B cell (primary cell): ENCODE measurements at places on chromosomes 7 and 10.

GRCh38 chr7:47458057-47458456 lies 123.9 kb downstream of the TNS3 start:
- DNase-seq = no peak

DNA sequence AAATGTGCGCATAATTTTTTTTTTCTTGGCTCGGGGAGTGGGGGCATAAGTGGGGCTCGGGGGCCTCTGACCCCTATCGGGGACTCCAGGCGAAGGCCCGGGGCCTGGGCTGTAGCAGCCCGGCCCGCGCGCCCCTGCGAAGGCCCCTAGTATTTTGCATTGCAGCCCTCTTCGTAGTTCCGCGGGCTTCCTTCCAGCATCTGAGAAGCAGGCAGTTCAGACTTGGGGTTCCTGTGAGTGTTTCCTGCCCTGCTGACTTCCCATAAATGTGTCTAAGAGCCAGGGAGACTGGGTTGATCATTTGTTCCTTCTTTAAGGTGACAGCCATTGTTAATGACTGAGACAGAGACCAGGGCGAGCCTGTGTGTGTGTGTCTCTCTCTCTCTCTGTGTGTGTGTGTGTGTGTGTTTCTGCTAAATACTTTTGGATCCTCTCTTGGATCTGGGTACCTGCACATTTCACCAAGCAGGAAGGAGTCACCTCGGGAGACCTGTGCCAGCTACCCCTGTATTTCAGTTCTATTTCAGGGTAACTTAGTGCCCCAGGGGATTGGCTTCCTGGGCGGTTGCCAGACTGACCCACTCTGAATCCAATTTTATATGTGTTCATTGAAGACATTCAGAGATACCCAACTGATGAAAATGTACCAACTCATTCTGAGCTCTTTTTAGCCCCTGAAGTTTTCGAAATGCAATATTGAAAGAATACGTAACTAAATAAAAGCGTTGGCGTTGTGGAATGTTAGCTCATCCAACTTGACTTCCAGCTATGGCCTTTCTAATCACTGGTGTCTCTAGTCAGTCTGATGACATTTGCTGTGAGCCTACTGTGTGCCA lies 805 bp downstream of the MSRB2 start:
- peak; percentile 48 for DNase-seq

GRCh38 chr10:99854860-99855259 lies 72.4 kb downstream of the ABCC2 start:
- no peak for DNase-seq

- no peak for DNase-seq
Measured at GRCh38 chr7:41918597-41918996, 215.7 kb upstream of the INHBA start.

GRCh38 chr7:101315336-101315735 lies 6.3 kb downstream of the IFT22 start:
- peak; percentile 54 for DNase-seq

GRCh38 chr10:3907514-3907913 lies 122.5 kb upstream of the KLF6 start:
- DNase-seq = no peak

DNA sequence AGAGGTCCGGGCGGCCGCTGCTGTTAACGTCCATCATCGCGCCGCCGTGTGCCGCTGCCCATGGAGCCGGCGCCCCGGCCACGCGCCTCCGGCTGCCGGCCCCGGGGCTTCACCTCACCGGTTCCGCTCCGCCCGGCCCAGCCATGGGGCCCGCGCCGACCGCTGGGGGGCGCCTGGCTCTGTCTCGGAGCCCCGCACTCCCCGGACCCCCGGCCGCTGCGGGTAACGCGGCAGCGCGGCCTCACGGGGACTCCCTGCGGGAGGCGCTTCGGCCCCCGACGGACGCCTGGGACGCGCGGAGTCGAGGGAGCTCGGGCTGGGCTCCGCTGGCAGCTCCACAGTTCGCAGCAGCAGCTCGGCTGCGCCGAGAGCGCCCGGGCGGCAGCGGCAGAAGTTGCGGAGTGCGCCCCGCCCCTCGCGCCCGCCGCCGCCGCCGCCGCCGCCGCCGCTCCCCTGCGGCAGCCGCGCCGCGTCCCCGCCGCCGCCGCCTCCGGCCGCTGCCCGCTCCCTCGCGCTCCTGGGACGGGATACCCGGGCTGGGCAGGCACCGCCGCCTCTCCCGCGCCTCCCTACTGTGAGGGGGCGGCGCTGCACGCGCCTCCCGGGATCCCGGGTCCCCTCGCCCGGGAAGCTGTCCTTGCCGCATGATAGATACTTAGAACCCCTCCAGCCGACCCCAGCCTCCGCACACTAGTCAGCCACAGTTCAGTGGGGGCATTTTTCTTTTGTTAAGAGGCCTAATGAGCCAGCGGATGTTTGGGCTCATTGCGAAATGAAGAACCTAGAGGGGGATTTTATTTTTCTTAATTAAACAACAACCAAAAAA lies at the start of gene HTR7:
Gene HTR7 (minus strand): TSS at position 405 of the 826 bp plus-strand sequence. CDS start 368 bp downstream, at position 37.
- DNase-seq = peak; percentile 84

- peak; percentile 71 for DNase-seq
Measured at GRCh38 chr10:119309423-119309770, 102.0 kb downstream of the GRK5 start.

- no peak for DNase-seq
Measured at GRCh38 chr7:6181136-6181535, 91.3 kb downstream of the CYTH3 start.

DNA sequence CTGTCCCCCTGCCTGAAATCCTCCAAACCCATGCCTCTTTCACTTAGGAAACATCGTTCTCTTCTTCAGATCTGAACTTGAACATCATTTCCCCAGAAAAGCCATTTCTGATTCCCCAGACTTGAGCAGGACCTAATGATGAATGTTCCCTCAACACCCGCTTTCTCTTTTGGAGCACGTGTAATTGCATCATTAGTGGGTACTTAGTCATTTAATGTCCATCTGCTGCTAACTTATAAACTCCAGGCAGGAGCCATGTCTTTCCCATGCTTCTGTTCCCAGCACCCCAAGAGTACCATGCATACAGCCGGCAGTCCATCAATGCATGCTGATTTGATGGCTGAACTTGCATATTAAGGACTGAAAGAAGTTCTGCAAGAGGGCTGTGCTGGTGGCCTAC lies 36.5 kb upstream of the ECHDC3 start:
- no peak for DNase-seq

DNA sequence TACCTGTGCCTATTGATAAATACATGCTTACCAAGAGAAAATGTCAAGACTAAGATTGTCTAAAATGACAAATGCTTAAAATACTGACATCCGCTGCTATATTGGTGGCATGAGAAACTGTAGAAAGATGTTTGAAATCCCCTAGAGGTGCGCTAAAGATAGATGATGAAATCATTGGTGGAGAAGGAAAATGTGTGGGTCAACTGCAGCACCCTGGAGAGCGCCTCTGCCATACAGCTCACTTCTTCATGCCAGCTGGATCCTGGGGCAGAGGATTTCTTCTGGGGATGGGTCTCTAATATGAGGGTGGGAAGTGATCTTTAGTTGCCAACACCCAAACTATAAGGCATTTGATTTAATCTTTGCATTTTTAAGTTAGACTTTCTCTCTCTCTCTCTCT lies 680.4 kb upstream of the POM121L12 start:
- DNase-seq = no peak

DNA sequence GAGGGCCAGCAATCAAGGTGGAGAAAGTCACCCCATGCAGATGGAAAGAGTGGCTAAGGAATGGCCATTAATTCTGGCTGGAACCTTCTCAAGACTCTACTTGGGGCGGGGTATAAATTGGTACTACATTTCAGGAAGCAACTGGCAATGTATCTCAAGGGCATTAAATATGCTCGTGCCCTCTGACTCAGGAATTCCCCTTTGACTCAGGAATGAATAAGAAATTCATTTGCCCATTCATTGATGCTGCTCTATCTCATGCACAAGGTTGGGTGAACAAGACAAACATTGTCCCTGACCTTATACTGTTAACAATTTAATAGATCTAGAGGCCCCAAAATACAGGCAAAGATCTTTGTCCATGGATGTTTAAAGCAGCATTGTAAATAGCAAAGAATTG lies 188.1 kb downstream of the MYOF start:
- DNase-seq = no peak

DNA sequence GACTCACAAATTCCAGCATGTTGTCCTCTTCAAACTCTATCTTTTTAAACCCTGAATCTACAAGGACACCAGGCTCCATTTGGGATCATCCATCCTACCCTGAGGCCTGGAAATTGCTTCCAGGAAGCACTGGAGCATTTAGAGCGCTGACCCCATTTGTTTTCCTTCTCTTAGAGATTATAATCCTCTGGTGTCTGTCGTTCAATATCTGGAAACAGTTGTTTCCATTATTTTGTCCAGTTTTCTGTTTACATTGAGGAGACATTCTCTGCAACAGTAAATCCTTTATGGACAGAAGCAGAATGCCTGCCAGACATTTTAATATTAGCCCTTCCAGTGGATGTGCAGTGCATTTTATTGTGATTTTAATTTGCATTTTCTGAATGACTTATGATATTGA lies 119.4 kb upstream of the MEOX2 start:
- no peak for DNase-seq

GRCh38 chr10:59950105-59950504 lies 43.7 kb upstream of the CCDC6 start:
- no peak for DNase-seq

DNA sequence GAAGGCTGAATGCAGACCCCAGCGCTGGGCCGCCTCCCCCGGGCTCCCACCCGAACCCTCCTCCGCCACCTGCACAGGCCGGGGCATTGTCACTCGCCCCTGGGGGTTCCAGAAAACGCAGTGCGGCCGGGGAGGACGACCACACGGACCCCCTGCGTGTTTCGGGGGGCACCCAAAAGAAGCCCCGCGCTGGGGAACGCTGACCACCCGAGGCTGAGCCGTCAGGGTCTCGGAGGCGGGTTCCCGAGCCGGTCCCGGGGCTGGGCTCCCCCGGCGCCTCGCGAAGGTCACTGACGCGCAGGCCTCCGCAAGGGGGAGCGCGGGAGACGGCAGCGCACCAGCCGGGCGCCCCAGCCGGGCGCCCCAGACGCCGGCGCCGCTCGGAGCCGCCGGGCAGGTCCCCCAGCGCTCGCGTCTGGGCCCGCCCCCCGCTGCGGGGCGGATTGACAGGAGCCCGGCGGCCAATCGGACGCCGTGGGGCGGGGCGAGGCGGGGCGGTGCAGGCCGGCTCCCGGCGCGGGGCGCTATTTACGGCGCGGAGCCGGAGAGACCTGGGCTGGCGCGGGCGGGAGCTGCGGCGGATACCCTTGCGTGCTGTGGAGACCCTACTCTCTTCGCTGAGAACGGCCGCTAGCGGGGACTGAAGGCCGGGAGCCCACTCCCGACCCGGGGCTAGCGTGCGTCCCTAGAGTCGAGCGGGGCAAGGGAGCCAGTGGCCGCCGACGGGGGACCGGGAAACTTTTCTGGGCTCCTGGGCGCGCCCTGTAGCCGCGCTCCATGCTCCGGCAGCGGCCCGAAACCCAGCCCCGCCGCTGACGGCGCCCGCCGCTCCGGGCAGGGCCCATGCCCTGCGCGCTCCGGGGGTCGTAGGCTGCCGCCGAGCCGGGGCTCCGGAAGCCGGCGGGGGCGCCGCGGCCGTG lies at the start of gene BAMBI:
Gene BAMBI (plus strand): TSS at position 554 of the 920 bp plus-strand sequence. CDS start 377 bp downstream, outside the sequence.
- peak; percentile 92 for DNase-seq
